ENCODE measurements at places on chromosomes 7 and 10. TPM values are rescaled to one million over a fixed set of nuclear protein-coding genes. Genes with fewer than 3 reads are reported as not detected.

Gene CRYGN
- 0.09 TPM for total RNA-seq

Gene CISD1
- 32.9 TPM for total RNA-seq

Gene P4HA1
- total RNA-seq = 74.8 TPM

Gene PCLO
- 0.27 TPM for total RNA-seq

Gene PIP
- total RNA-seq = not detected

Gene HTR7
- 0.18 TPM for total RNA-seq

Gene SYT15
- 1.1 TPM for total RNA-seq

Gene CLCN1
- 1.1 TPM for total RNA-seq

Gene AIMP2
- total RNA-seq = 44.2 TPM

Gene CYP2C8
- total RNA-seq = 0.13 TPM

Gene GJD4
- total RNA-seq = 2.0 TPM

Gene FKBP6
- not detected for total RNA-seq

Gene ANKRD61
- 0.22 TPM for total RNA-seq
